ENCODE measurements at places on chromosomes 7 and 10.

DNA sequence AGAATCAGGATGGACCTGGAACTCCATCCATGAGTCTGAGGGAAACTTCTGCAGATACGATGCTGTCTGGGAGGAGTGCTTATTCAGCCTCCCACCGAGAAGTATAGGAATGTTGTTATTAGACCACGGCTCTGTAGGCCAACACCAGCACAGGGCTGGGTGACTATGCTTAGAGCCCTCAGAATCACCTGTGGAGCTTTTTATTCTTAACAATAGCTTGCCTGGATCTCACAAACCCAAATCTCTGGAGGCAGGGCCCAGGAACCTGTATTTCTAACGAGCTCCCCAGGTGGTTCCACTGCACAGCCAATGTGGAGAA is 55.6 kb upstream of the ARID5B start:
- no peak for DNase-seq

DNA sequence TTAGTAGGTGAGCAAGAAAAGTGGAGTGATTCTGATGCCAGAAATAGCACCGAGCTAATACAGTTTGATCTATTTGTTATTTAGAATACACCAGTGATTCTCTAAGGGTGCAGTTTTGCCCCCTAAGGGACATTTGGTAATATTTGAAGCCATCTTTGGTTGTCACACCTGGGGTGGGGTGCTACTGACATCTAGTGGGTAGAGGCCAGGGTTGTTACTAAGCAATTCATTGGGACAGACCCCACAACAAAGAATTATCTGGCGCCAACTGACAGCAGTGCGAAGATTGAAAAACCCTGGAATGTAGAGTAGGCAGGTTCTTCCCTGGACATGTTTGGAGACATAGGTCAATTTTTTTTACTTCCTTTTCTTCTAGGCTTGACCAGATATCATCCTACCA is 14.6 kb downstream of the PALS2 start:
- DNase-seq: peak; percentile 34

DNA sequence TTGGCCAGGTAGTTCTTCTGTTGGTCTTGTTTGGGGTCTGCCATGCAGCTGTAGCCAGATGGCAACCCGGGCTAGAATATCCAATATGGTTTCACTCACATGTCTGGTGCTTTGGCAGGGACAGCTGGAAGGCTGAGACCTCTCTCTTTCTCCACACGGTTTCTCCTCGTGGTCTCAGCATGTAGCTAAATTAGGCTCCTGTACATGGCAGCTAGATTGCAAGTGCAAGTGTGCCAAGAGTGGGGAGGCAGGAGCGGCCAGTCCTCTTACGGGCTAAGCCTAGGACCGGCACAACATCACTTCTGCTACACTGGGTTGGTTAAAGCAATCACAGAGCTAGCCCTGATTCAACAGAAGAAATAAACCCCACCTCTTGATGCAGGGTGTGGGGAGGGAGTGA is 9.3 kb upstream of the PDE1C start:
- no peak for DNase-seq

GRCh38 chr7:6392712-6393666 is 54.8 kb downstream of the DAGLB start:
- DNase-seq: peak; percentile 11

DNA sequence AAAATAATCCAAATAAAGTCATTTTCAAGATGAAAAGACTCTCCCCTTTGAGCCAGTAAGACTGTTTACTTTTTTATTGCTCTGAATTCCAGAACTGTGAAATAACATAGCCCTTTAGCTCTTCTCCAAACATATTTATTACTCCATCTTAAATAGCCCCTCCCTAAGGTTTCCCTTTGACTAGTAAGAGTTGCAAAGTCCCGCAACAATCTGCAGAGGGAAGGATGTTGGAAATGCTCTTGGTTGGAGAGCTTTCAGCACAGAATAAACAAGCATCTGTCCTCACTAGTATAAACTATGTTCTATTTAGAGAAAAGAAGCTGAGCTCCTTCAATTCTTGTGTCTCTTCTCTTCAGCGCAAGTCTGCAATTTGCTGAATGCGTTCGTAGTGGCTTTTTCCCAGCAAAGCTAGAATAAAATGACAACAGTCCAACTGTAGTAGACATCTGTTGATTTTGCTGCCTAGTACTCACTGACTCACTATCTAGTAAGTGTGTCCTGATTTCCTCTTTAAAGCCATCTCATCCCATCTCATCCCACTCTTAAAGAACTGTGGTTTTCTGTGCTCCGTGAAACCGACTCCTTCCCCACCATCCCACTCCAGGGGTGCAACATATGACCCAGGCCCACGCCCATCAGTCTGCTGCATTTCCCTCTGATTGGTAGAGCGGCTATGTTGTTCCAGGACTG is 104.0 kb downstream of the FAM107B start:
- DNase-seq: no peak

DNA sequence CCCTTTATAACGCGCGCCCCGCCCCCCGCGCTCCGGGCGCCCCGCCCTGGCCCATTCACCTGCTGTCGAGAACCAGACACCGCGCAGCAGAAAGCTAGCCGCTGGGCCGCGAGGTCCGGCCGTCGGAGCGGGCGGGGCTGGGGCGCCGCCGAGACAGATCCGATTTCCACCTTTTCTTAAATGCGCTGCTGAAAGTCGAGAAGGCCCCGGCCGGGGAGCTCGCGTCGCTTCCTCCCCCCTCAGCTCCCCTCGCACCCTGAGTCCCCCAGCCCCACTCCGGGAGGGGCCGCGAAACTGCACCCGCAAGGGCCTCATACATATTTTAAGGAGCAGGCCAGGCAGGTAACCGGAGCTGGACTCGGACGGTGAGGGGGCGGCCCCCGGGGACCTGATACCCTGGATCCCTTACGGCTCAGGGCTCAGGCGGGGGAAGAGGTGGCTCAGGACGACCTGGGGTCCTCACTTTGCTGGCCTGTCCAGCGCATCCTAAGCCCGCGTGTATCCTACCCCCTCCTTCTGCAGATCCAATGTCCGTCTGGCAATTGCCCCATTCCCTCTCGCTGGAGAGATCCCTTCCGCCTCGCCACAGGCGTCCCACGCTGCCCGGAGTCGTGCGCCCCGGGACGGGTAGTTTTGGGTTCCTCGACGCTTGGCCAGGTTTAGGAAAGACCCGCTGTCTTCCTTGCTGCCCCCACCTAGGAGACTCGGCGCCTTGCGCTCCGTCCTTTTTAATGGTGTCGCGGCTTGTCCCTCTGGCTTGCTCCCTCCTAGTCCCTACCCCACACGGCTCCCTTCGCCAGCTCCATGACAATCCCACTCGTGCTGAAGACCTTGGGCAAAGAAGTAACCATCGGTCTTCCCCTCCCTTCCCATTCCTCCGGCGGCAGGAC is 170.6 kb downstream of the UBE2H start:
- DNase-seq: no peak

- no peak for DNase-seq
These were observed 1123.5 kb upstream of the LRRN3 start for GRCh38 chr7:109967406-109967805.

DNA sequence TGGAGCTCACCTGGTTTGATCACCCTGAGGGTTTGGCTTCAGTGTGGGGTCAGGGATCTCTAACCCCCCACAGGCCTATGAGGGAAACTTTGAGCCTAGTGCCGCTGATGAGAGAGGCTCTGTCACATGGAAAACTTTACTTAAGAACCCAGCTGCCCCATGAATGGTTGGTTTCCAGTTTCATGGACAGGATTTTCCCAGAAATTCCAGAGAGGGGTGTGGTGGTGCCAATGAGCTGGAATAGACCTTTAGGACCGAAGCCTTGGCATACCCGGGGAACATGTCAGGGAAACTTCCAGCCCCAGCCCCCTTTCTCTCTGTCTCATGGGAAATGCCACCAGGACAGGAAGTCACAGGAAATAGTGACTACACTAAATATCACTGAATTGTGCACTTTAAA is 36.9 kb downstream of the AKR1B1 start:
- no peak for DNase-seq

GRCh38 chr7:41977151-41977651 is 259.8 kb downstream of the GLI3 start:
- peak; percentile 88 for DNase-seq

DNA sequence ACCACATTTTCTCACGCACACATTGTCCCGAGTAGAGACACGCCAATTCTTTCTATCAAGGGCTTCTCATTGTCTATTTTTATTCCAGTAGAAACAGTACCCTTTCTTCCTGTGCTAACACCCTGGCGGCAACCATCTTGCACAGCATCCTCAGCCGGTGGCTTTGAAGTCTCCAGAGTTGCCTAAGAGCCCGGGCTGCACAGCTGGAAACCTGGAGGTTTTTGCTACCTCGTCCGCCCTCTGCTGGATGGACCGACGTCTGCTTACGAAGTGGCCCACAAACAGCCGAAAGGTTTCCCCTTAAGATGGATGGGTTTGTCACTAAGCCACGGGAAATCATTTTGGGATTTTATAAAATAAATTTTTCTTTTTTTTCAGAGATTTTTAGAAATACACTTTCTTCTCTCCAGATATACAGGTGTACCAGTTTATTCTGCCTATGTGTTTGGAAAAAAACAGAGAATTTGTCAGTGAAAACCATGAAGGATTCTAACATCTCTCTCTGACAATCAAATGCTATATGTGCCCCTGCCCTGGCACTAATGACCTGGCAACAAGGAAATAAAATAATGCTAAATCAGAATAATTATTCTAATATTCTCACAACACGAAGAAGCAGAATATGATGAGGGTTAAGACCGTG is 81.8 kb upstream of the FAM204A start:
- peak; percentile 92 for DNase-seq

DNA sequence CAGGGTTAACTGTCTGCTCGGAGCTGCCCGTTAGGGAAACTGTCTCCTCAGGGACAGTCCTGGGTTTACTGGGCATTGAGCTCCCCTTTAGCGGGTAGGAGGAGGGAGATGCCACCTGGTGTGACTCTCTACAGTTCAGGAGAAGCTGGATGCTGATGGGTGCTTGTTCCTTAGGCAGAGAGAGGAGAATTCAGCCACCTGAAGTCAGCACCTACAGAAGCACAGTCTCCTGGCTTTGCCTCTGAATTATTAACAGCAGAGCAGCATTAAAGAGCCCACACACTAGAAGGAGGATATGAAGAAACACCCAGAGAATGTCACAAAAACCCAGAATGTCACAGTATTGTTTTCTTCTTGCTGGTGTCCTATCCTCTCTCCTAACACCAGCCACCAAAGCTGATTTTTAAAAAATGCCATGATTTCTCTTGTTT is 696 bp downstream of the GIMAP4 start:
- no peak for DNase-seq

DNA sequence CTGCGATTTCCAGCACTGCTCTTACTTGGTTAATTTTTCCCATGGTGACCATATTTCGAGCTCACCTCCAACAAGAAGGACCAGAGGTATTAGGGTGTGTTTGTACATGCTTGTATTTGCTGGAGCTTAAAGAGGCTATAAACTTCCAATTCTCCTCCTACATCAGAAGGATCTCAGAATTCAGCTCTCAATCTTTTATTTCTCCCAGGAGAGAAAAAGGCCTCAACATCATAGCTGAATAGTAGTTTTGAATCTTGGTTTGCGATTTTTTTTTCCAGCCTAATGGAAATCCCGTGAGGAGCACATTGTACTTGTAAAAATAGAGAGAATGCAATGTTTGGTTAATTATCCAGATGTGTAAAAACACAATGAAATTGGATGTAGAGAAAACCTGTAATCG is 69.7 kb downstream of the CPVL start:
- DNase-seq: no peak

- DNase-seq: no peak
These were observed 163.8 kb downstream of the GRK5 start for GRCh38 chr10:119370972-119371703.

DNA sequence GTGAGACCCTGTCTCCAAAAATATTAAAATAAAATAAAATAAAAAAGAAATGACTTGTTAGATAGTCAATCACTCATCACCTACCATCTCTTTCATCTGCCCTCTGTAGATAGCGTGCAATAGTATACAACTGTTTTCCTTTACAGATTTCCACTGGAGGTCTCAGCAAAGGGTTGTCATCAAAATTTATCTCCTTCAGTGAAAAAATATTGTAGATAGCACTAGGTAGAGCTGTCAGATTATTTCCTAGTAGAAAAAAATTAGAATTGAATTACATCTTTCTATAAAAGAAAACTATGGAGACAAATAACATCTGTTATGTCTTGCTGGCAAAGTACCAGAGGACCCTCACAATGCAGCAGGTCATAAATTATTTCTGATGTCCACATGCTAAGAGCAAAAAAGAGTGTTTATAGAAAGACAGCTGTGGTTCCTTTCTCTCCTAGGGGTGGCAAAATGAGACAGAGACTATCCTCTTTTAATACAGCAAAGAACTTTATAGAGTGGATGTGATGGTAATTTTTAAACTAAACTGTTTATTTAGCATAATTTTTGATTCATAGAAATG is 16.3 kb upstream of the CYP51A1 start:
- no peak for DNase-seq

GRCh38 chr10:127945341-127945758 is 38.4 kb downstream of the PTPRE start:
- peak; percentile 44 for DNase-seq

DNA sequence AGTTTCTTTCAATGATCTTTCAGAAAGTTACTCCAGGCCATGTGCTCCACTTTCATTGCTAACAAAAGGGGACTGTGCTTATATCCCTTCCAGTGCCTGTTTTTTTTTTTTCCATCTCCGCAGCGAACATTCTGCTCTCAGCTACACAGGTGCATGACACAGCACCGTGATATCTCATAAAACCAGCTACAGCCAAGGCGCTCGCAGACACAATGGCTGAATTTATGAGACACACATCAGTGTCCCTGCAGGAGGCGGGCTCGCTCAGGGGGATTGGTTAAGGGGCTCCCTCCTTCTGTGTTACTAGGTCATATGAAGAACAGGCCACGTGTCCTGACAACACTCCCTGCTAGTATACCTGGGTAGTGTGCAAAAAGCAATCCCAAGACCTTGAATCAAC is 245.5 kb downstream of the SKAP2 start:
- no peak for DNase-seq

GRCh38 chr10:6665847-6666246 is 85.8 kb upstream of the PRKCQ start:
- peak; percentile 30 for DNase-seq

DNA sequence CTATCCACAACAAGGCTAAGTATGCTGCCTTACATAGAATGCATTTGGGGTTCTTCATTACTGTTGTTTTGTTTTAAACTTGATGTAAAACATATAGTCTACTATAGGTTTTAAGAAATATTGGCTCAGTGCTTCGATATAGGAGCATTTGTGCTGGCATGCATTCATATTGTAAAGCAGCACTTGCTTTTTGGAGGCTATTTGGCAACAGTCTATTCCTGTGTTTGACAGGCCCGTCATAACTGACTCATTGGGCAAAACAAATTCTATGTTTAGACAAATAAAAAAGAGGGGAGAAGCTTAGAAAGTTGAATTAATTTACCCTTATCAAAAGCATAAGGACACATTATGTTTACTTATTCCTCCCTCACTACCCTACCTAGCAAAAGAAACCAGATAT is 38.4 kb upstream of the PLXDC2 start:
- DNase-seq: no peak

- DNase-seq: no peak
These were observed 6.4 kb downstream of the NEURL1 start for GRCh38 chr10:103499881-103500280.

GRCh38 chr10:98453729-98454128 is 7.0 kb upstream of the HPS1 start:
- no peak for DNase-seq

GRCh38 chr7:158943713-158944112 is 87.4 kb downstream of the DYNC2I1 start:
- DNase-seq: no peak

- DNase-seq: no peak
These were observed 168.2 kb upstream of the IGFBP3 start for GRCh38 chr7:46089281-46089680.
